ENCODE measurements at places on chromosomes 12 and 14. TPM values are rescaled to one million over a fixed set of nuclear protein-coding genes. Genes with fewer than 3 reads are reported as not detected.

RHOJ gene
- 8.5 TPM for polyA plus RNA-seq

CIROP gene
- not detected for polyA plus RNA-seq

GRCh38 chr12:68538726-68539614, 71.7 kb upstream of the RAP1B start:
- DNase-seq, result peak; percentile 55

GRCh38 chr14:22122829-22123560, 449.4 kb upstream of the OR4E1 start:
- DNase-seq, result no peak

PLEKHG7 gene
- polyA plus RNA-seq, result not detected

ETNK1 gene
- polyA plus RNA-seq, result 26.3 TPM

DNA sequence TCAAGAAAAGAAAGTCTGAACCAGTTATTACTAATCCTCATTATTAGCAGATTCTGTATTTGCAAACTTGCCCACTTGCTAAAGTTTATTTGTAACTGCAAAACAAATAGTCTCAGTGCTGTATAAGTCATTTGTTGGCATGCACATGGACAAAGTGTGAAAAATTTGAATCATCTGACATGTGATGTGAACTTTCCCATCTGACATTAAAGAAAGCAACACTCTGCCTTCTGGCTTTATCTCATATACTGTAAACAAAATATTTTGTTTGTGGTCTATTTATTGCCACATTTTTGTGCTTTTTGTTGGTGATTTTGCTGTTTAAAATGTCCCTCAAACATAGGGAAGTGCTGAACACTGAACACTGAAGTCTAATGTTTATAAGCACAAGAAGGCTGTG, 513.8 kb downstream of the RPL10L start:
- no peak for DNase-seq

DNA sequence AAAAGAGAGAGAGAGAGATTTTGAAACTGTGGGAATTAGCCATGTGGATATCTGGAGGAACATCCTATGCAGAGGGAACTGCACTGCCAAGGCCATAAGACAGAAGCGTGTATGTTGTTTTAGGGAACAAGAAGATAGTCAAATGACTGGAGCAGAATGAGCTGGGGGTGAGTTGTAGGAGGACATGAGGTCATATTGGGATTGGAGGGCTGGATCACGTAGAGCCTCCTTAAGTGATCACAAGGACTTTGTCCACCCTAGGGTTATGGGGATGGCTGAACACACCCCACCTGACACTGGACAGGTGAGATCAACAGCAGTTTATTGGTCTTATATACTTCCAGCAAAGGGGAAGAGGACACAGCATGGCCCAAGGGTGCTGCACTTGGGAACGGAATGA, 8.2 kb upstream of the CGRRF1 start:
- DNase-seq, result no peak

- peak; percentile 30 for DNase-seq
Observed at GRCh38 chr12:105748806-105749600, 389.8 kb downstream of the NUAK1 start.

DNA sequence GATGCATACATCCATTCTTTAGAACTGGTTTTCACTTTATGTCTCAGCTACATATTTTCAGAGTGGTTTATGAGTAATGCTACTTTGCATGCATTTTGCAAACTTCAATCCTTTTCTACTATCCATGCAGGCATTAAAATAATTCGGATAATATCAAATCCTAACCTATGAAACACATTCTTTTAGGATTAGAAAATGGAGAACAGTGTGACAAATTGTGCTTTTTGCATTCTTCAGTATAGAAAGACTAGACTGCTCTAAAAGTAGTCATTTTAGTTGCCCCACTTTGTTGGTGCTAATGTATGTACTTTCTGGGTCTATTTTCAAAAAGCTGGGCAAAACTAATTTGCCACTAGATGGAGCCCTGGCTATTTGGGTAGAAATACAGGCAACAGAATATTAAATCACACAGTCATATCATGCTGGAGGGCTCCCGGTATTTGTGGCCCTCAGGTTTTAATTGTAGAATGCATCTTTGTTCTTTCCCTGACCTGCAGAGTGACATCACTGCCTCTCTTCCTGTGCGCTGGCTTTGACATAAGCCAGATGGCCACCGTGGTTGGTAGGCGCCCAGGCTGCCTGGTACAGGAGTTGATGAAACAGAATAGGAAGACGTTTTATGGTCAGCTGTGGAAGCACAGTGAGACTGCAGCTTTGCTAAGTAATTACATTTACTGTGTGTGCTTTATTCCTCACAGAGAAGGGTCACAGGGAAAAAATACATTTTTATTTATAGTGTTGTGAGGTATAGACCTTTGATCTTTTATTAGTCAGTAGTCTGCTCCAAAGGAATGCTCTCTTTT, 28.1 kb downstream of the MSRB3 start:
- no peak for DNase-seq

DNA sequence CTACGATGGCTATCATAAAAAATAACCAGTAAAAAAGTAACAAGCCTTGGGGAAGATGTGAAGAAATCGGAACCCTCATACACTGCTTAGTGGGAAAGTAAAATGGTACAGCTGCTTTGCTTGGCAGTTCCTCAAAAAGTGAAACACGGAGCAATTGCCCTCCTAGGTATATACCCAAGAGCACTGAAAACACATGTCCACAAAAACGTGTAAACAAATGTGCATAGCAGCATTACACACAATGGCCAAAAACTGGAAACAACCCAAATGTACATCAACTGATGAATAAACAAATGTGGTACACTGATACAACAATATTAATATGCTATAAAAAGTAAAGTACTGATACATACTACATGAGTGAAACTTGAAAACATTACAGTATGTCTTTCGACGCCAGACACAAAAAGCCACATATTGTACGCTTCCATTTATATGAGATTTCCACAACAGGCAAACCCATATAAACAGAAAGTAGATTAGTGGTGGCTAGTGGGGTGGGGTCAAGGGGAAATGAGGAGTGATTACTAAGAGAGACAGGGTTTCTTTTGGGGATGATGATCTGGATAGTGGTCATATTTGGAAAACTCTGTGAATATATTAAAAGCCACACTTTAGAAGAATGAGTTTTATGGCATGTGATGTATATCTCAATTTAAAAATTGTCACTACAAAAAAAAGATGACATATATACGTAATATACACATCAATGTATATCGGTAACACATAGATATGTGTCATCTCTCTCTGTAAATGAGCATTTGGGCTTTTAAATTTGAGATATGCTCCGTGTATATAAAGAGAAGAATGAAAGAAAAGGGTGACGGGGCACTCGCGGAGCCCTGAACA, 996 bp downstream of the SLC41A2 start:
- DNase-seq, result no peak

DNA sequence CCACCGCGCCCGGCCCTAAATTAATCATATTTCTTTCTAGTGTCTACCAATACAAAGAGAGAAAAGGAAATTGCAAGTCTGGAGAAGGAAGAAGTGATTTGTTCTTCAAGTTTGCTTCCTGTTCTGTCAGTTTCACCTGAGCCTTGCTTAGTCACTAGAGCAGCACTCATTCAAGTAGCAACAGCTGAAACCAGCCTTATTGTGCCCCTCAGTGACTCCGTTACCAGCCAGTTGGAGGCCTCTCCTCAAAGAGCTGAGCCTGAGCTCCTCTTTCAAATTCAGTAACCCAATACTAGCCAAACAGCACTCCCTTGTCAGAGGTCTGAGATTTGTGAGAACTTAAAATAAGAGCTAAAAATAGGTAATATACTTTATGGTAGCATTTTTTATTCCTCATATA, 17.4 kb downstream of the PAWR start:
- no peak for DNase-seq

DNA sequence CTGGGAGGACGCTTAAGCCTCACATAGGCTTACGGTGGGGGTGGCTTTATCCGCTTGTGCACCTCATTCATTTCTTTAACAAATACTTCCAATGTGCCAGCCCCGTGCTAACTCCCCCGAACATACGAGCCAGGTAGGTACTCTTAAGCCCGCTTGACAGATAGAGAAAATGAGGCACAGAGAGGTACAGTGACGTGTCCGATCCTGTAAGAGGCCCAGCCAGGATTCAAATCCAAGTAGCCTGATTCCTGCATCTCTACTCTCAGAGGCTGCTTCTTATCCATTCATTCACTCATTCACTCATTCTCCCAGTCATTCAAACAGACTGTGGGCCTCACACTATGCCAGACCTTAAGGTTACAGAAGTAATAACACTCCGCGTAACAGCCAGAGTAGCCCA, 477 bp downstream of the OAS3 start:
- no peak for DNase-seq

PRICKLE1 gene
- 3.4 TPM for polyA plus RNA-seq

- DNase-seq, result no peak
Observed at GRCh38 chr12:68612202-68612601, 1.5 kb downstream of the RAP1B start.

MYH6 gene
- polyA plus RNA-seq, result 5.2 TPM

DNA sequence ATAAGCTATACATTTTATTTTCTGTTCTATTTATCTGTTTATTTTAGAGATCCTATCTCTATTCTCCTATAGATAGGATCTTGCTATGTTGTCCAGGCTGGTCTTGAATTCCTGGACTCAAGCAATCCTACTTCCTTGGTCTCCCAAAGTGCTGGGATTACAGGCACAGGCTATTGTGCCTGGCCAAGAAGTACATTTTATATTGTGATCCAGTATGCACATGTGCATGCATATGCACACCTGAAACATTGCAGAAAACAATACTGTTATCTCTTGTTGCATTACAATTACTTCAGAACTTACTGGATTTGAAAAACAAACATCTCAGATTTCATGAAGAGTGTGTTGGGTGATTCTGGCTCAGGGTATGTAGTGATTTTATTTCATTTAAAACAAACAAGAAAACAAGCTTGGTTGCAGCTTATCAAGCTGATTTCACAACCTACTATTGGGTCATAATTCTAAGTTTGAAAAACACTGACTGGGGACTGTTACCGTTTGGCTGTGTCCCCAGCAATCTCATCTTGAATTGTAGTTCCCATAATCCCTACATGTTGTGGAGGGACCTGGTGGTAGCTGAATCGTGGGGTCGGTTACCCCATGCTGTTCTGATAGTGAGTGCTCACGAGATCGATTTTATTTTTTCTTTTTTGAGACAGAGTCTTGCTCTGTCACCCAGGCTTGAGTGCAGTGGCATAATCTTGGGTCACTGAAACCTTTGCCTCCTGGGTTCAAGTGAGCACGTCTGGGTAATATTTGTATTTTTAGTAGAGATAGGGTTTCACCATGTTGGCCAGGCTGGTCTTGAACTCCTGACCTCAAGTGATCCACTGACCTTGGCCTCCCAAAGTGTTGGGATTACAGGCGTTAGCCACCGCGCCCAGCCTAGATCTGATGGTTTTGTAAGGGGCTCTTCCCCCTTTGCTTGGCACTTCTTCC, 31.3 kb downstream of the ERC1 start:
- DNase-seq, result no peak

CD9 gene
- 66.3 TPM for polyA plus RNA-seq

DNA sequence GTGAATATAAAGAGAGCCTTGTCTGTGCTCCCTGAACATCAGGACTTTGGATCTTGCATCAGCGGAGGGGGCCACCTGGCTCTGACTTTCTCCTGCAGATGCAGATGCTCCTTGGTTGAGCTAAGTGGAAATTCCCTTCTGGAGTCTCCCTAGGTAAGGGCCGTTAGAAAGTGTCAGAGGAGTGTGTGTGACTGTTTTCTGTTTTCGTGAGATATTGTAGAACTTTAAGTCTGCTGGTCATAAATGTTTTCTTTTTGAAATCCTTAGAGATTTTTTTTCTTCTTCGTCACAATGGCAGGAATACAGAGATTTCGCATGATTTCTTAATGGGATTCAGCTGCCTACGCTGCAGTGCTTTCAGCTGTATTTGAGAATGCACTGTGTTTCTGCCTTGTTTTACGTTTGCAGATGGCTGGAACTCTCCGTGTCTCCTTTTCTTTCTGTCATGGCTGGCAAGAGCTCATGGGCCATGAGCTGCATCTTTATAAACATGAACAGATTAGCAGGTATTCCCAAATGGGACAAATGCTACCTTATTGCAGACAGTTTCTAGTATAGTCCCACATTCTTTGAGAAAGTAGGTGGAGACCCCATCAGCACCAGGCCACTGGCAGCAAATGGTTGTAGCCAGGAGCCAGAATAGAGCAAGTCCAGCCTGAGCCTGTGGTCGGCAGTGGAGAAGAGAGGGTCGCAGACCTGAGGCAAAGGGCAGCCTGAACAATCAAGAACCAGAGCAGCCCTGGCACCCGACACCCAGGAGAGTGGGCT, 76.2 kb upstream of the FRMD6 start:
- no peak for DNase-seq

DNA sequence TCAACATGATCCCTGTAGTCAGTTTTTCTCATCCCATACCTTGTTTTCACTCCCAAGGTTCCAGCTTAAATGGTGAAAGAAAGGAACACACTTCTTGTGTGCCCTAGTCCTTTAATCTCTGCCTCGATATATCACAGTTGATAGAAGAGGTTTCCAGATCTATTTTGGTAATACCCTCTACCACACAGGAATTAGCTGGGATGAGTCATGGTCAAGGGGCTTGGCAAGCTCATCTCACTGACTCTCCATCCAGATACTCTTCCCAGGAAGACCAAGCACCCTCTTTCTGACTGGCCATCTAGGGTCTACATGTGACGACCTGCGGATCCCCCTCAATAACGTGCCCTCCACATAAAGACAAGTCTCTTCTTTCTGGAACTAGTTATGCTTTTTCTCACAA, 277.9 kb downstream of the ITPR2 start:
- no peak for DNase-seq

DNA sequence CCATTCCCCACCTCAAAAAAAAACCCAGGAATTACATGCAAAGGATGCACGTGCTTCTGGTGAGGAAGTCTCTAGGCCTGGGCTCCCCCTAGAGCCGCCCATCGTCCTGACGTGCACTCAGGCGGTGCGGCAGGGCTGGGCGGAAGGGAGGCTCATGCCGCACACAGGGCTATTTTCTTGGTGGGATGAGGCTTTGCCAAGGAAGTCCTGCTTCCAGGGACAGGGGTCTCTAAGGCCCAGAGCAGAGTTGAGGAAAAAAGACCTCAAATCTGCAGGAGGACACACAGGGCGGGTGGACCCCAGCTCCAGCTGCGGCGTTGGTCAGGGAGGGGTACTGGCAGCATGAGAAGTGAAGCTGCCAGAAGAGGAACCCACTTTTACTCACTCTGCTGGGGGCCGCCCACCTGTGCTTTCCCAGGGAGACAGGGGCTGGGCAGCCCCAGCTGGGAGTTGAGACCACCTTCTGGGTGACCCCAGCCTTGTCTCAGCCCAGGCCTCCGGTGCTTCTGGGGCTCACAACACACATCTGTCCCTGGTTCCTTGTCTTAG, 4.2 kb downstream of the RHOF start:
- DNase-seq, result no peak

DNA sequence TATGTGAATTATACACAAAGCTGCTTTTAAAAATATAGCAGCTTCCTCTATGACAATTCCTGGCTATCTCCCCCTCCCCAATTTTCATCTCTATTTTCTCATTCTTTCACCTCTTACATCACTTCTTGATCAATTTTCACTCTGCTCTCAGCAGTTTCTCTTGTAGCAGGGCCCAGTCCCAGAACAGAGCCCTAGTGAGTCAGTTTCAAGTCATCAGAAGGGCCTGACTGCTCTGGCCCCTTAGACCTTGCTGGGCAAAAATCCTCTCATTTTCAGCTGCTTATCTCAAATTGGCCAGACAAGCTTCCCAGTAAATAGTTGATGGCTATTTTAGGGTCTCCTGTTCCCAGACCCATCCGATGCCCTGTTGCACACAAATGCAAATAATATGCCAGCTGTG, 101.4 kb downstream of the TTC7B start:
- no peak for DNase-seq

GRCh38 chr14:100439781-100440180, 116.6 kb downstream of the SLC25A47 start:
- no peak for DNase-seq

GRCh38 chr14:101717663-101718490, 43.6 kb upstream of the PPP2R5C start:
- DNase-seq, result no peak

All from adrenal gland (tissue), 19 donors.